Fibroblast of pulmonary artery (primary cell): ENCODE measurements at places on chromosomes 5 and 9.
A peak's percentile ranks its signal among the peaks of the same experiment; 100 is the strongest.

DNA sequence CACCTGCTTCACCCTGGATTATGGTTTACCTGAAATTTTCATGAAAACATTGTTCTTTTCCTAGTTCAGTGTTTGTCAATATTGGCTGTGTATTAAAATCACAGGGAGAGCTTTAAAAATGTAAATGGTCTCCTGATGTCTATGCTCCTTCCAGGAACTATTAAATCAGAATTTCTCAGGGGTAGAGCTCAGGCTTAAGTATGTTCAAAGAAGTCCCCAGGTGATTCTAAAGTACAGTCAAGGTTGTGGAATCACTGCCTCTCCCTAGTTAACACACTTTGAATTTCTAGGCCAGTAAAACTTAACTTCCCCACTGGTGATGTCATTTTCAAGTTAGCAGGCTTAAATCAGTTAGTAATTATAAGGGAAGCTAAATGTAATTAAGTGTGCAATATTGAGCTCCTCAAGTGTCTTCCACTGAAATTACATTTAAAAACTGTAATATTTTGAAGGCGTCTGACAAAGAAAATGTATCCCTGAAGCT, 150.3 kb upstream of the SLC28A3 start:
- no peak for DNase-seq

DNA sequence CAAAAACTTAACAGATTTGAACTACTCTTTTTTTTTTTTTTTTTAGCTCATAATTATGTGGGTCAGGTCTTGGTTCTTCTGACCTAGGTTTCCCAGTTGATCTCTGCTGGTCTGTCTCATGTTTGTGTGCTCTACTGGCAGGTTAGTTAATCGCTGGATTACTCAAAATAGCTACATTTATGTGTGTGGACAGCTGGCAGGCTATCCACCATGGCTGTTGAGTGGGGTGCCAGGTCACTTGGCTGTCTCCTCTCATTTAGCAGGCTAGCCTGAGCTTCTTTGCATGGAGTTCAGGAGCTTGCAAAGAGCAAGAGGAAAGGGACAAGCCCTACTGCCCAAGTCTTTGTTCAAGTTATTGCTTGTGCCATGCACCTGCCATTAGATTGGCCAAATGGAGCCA, 9.3 kb downstream of the ADCY2 start:
- DNase-seq = no peak

- DNase-seq = no peak
Observed at GRCh38 chr5:4113905-4114304, 518.3 kb downstream of the IRX1 start.

DNA sequence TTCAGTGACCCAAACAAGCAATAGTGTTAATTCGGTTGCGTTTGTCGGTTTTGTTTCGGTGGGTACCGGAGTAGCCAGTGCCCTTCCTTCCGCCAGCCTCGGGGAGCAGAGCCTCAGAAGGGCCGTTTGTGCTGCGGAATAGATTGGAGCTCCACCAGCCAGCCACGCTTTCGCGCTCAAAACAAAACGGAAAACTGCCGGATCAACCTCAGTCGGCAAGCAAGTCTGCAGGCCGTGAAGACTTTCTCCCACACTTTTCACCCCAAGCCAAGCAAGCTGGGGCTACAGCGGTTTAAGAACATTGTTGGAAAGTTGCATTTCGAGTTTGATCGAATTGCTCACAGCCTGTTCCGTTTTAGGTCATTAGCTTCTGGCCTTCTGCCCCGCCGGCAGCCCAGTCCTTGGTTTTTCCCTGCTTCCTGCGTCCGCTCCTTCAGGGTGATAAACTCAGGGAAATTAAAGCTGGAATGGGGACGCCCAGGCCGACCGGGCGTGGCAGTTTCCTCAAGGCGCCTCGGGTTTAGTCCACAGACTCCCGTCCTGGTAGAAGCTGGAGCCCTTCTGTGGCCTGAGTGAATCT, 803 bp upstream of the CCNO start:
- DNase-seq = no peak

- DNase-seq = no peak
Observed at GRCh38 chr5:6847870-6848269, 134.6 kb downstream of the TENT4A start.

DNA sequence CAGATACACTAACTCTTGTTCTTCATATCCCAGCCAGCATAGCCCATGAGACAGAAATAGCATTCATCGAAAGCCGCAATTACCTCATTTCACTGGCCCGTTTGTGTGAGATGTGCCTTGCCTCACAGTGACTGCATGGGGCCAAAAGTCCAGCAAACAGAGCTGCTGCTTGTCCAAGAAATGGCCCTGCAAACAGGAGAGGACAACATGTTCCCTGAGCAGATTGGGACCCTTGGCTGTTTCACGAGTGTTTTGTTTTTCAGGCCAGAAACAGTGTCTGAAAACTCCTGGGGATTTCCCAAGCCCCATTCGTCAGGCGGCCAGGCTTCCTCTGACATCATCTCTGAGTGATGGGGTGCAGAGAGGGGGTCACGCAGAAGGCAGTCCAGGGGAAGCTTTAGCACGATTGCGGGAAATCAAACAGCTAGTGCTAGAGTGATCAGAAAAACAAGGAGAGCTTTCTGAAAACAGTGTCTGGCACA, 503.6 kb upstream of the PAPPA start:
- DNase-seq = peak; percentile 99

GRCh38 chr9:90789862-90790261, 11.8 kb upstream of the SYK start:
- DNase-seq = no peak

DNA sequence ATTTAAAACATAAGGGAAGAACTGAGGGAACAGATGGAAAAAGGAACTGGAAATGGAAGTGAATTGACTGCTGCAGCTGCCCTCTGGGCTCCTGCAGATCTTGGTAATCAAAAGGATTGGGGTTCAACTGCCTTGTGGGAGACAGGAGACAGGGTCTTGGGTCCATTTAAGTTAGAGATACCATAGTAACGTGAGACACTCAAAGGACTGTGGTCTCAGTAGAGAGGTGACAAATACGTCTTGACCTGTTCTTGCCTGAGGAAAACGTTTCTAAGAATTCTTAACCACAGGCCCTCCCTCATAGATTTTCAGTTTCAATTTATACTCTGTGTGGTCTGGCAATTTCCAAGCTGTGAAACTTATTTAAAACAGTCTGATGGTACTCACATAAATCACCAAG, 100.8 kb upstream of the DHFR start:
- no peak for DNase-seq

DNA sequence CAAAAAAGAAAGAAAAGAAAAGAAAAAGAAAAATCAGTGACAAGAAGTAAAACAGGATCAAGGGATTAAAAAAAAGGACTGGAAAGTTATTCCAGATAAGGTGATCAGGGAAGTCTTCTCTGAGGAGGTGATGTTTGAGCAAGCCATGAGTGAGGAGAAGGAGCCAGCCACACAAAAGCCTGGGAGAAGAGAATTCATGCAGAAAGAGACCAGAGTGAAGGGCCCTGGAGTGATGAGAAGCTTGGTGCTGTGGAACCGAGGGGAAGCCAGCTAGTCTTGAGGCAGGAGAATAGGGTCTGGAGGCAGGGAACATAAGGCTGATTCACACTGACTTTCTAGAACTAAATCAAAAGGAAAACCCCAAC, 4.0 kb upstream of the EXOSC2 start:
- DNase-seq = no peak

GRCh38 chr5:56449071-56449640, 216.0 kb upstream of the ANKRD55 start:
- DNase-seq = no peak

- DNase-seq = peak; percentile 29
Observed at GRCh38 chr5:123089914-123090660, 1.0 kb downstream of the PRDM6 start.

DNA sequence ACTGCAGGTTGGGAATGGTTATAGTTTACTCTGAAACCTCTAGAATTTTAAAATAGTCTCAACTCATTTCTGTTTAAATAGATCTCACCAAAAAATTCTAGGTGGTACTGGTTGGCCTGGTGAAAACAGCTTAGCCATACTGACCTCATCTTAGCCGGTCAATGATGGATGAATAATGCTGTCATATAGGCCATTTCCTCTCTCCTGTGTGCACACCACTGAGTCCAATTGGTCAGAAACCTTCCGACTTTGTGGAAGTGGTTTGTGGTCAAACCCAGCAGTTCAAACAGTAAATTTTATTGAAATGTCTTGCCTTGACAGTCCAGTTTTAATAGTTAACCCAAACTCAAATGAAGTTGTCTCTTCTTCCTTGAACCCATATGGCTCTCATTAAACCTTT, 98.6 kb downstream of the GIN1 start:
- DNase-seq = no peak

- DNase-seq = peak; percentile 56
Observed at GRCh38 chr5:77168161-77168878, 42.2 kb upstream of the PDE8B start.

DNA sequence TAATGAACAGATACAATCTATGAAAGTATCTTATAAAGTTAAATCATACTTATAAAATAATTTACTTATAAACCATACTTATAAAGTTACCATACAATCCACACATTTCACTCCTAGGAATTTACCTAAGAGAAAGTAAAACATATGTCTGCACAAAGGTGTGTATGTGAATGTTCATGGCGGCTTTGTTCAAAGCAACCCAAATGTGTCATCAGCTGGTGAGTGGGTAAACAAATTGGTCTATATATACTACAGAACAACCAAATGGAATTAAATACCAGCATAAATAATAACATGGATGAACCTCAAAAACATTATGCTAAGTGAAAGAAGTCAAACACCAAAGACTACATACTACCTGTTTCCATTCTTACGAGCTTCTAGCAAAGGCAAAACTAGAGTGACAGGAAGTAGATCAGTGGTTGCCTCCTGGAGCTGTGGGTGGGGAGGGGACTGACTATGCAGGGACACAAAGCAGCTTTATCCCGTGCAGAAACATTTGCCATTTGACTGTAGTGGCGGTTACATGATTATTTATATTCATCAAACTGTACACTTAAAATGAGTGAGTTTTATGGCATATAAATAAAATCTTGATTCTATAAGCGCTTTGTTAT, 10.6 kb downstream of the TRAF1 start:
- DNase-seq = no peak
